AG08395 (cell line): ENCODE measurements at places on chromosomes 6 and 20.

- no peak for DNase-seq
Observed at GRCh38 chr6:79668381-79668780, 37.3 kb downstream of the SH3BGRL2 start.

GRCh38 chr20:50577175-50578018, 67.2 kb downstream of the PTPN1 start:
- no peak for DNase-seq

- no peak for DNase-seq
Observed at GRCh38 chr6:108163267-108163643, 2.6 kb upstream of the NR2E1 start.

GRCh38 chr20:23639490-23639958, 1.8 kb upstream of the CST3 start:
- no peak for DNase-seq

- no peak for DNase-seq
Observed at GRCh38 chr6:159871906-159872305, 18.9 kb upstream of the MAS1 start.

- no peak for DNase-seq
Observed at GRCh38 chr6:148697895-148698440, 48.9 kb upstream of the UST start.

- DNase-seq: peak; percentile 66
Observed at GRCh38 chr6:22071270-22072041, 225.4 kb downstream of the PRL start.

GRCh38 chr6:85923013-85923430, 280.3 kb upstream of the SYNCRIP start:
- DNase-seq: peak; percentile 13

DNA sequence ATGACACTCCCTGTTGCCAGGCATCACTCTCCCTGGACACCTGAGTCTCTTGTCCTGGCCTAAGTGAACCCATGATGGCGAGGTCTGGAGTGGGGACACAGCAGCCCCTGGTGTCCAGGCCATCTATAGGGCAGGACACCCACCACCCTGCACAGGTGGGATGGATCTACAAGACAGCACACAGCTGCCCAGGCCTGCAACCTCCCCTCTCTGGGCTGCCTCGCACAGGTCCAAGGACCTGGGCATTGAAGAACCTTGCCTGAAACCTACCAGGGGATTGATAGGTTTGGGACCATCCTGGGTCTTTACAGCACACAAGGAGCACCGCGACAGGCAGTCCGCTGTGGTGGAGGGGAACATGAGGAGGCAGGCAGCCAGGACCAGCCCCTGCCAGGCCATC, 11.2 kb downstream of the PDYN start:
- DNase-seq: no peak

GRCh38 chr6:28543651-28544610, 18.2 kb downstream of the GPX5 start:
- no peak for DNase-seq

DNA sequence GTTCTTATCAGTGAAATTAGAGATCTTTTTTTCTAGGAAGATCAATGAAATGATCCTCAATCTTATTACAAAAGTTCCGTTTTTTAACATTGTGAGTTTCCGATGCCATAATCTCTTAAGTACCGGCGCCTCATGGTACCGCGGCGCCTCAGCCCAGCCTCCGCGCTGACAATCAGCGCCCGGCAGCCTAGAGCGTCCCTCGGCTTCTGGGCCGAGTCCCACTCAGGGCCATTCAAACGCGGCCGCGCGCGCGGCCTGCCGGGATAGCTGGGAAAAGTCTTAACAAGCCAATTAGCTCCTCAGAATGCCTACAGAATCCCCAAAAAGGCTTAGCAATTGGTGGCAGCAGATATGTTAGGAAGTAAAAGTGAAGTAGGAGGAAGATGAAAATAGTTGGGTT, 204.8 kb downstream of the ADGB start:
- no peak for DNase-seq

GRCh38 chr20:35661053-35661452, 3.6 kb downstream of the CPNE1 start:
- DNase-seq: no peak

GRCh38 chr6:63307581-63308246, 12.1 kb downstream of the LGSN start:
- peak; percentile 46 for DNase-seq

DNA sequence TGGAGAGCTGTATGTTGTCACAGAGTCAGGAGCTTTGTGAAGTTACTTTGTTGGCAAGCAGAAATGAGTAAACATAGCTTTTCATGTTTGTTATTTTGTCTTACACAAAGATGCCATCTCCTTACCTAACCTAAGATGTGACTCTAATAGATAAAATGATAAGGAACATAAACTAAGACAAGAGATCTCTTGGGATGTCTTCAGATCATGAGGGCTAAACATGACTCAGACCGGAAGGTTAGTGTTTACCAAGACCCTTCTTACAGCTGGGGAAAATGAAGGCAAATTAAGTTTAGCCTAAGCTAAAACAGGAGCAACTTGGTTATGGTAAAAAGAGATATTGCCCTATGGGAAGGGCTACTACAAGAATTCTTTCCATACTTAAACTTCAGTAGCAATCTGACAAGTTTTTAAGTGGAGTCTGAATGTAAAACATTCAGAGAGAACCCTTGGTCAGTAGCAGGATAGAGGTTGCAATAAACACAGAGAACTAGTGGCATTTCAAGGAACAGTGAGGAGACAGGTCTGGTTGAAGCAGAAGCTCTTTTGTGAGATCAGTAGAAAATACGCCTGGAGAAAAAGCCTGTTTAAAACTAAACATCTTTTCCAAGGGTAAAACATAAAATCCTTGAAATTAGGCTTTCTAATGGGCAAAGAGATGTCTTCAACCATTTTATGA, 29.9 kb downstream of the SGK1 start:
- DNase-seq: no peak

- DNase-seq: no peak
Observed at GRCh38 chr6:139903411-139904157, 529.1 kb upstream of the CITED2 start.

DNA sequence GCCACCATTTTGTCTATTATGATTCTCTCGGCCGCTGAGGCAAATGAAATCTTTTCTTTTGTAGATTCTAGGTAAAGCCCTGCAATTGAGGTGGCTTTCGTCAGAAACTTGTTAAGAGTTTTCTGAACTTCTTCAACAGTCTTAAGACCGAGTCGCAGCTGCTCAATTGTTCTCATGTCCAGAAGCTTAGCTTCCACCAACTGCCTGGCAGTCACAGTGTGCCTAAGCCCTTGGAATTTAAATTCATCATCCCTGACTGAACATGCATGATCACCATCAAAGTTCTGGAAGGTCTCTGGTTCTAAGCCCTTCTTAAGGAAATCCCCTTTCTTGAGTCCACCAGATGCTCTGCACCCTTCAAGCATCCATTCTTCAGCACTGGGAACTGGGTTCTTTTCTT, 25.7 kb downstream of the DST start:
- no peak for DNase-seq

DNA sequence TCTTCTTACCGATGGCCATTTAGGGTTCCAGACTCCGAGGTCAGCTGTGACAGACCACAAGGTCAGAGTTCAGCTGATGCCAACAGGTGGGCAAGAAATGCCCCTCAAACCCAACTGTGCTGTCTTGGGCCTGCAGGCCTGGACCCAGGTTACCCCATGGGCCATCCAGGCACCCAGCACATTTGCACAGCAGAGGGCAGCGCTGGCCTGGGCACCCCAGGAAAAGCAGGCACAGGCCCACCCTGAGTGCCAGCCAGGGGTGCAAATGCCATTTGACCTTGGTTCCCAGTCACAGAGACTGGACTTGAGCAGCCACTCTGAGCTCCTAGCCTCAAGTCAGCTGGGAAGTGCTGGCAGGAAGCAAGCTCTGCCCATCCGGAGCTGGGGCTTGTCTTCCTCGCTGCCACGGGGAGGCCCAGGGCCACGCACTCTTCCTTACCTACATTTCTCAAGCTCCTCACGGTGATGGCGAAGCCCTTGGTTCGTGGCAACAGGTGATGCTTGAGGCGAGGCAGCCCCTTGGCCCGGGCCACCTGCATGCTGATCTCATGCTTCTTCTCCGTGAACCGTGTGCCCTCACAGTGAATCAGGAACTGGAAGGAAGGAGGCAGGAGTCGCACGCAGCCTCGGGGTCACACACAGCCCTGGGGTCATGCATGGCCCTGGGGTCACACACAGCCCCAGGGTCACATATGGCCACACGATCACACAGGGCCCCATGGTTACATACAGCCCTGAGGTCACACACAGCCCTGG, 120.8 kb downstream of the AGPAT4 start:
- DNase-seq: peak; percentile 49

DNA sequence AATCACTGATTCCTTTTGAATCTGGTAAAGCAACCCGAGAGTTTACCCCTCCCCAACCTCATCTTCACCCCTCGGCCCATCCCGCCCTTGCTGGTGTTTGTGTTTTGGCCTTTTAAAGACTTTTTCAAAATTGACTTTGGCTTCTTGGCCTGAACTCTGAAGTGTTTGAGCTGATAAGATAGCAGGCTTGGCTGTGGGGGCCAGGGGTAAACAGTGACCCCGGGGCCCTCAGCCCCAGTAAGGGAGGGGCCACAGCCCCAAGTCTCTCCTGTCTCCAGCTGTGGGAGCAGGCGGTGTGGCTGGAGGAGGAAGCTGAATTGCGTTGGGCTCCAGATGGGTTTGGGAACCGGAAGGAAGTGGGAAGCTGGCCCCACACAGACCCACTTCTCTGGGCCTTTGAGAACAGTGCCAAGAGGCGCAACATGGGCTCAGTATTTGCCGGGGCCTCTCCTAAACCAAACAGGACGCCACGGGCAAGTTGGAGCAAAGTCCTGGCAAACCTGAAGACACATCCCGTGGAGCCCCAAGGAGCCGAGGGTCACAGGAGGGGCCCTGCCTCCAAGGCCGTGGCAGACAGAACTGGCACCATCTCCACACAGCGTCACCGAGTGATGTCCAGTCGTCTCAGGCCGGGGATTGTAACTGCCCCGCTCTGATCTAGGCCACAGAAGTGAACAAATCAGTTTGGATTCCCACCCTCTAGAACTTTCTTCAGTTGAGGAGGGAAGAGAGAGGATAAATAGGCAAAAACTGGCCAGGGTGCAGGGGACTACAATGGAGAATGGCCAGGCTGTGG, 54.3 kb upstream of the PTPN1 start:
- DNase-seq: no peak

DNA sequence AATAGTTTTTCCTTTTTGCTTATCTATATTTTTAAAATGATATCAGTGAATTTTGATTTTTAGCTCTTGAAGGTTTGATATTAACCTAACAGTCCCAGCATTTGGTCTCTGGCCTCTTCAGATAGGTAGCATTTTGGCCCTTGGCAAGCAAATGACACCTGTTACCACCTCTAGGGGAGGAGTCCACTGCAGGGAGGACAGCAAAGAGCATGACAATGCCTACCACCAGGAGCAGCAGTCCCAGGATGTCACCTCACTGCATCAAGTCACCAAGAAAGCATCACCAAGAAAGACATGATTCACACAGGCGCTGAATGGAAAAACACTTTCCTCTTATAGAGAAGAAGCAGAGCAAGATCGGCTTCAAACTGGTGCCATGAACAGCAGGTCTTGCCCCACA, 224.3 kb downstream of the UBE3D start:
- DNase-seq: no peak

DNA sequence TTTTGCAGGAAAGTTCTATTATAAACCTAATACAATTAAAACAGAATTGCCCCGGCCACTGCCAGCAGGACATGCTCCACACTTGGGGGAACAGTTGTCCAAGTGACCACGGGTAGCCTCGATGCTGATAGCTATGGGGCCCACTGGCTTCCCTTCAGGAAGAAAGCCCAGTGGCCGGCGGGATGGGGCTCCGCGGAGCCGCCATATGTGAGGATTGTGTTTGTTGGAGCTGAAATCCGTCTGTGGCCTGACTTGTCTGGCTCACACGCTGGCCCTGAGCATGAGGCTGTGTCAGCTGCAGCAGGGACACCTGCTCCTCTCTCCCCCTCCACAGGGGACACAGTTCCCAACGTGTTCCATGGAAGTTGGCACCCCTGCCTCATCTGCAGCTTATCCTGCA, 46.6 kb downstream of the ZNF831 start:
- no peak for DNase-seq

GRCh38 chr6:118788702-118789101, 105.2 kb upstream of the ASF1A start:
- no peak for DNase-seq

DNA sequence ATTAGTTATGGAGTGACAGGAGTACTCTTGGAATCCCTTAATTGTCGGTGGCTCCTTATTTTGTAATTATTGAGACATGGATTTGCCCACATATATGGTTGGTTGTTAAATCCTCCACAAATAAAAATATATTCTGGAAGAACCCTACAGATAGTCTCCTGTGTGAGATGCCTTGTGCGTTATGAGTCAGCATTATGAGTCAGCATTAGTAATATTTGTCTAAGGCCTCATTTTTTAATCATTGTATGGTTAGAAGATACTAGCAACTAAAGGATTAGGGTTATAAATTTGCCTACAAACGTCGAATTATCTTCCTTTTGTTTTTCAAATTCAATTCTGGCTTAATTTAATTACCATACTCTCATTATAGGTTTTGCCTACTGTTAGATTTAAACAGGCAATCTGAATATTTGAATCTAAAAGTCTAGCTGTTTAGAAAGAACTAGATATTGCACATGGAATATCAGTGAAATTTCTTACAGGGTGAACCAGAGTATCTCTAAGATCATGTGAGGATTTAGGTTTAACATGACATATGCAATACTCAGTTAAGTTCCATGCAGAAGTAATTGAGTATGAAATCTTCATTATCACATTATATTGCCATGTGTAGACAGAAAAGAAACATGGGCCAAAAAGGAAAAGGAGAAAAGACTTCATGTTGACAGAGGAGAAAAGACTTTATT, 5.9 kb downstream of the C6orf58 start:
- peak; percentile 35 for DNase-seq

DNA sequence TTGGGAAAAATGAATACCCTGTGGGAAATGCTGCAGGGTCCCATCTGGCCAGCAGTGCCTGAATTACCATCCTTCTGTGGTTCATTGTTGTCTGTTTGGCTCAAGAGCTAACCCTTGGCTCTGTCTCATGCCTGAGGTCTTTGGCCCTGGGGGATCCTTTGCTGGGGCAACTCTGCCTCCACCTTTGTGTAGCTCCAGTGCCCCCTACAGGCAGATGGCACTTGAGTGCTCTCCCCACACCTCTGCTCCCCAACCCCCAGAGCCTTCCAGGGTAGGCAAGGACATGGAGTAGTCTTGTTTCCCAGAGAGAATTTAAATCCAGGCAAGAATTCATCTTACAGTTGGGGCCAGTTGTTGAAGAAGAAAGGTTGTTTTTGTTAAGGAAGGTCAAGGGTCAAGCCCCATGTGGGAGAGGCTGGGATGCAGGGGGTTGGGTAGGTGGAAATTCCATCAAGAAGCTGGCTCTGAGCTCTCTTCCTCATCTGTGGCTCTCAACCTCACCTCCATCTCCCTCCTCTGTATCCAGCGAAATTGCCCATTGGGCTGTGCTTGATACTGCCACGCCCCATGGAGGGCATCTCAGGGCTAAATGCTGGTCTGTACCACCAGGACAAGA, 44.2 kb downstream of the ZNF831 start:
- DNase-seq: peak; percentile 29
